ENCODE measurements at places on chromosomes 6 and 20.

- H3K27ac ChIP-seq = no peak overlapping the region
- H3K4me1 ChIP-seq = peaks cover 52% of the 10 kb centered on the region
- no peak overlapping the region for H3K4me3 ChIP-seq
- no peak for DNase-seq
Measured at GRCh38 chr20:57577679-57578475, 17.0 kb downstream of the PCK1 start.

GRCh38 chr6:40510442-40510841 lies 76.7 kb downstream of the LRFN2 start:
- no peak for DNase-seq
- H3K4me1 ChIP-seq = peaks cover 6% of the 10 kb centered on the region
- no peak overlapping the region for H3K27ac ChIP-seq
- H3K27me3 ChIP-seq = peaks cover 16% of the 10 kb centered on the region
- no peaks in the 10 kb centered on the region for H3K36me3 ChIP-seq

- peaks cover 44% of the 10 kb centered on the region for H3K4me1 ChIP-seq
- H3K27ac ChIP-seq = peak overlapping the region; percentile 91
- peak overlapping the region; percentile 73 for H3K4me3 ChIP-seq
- DNase-seq = no peak
- peaks cover 69% of the 10 kb centered on the region for H3K27me3 ChIP-seq
- H3K36me3 ChIP-seq = peaks cover 15% of the 10 kb centered on the region
Measured at GRCh38 chr6:31268836-31269235, 3.1 kb downstream of the HLA-C start.

GRCh38 chr6:81844686-81845085 lies 92.2 kb upstream of the TENT5A start:
- no peaks in the 10 kb centered on the region for H3K36me3 ChIP-seq
- peaks cover 4% of the 10 kb centered on the region for H3K27me3 ChIP-seq
- H3K4me3 ChIP-seq = no peak overlapping the region
- DNase-seq = no peak
- H3K4me1 ChIP-seq = peaks cover 5% of the 10 kb centered on the region

GRCh38 chr6:52984247-52984646 lies 10.8 kb downstream of the GSTA4 start:
- peaks cover 69% of the 10 kb centered on the region for H3K36me3 ChIP-seq
- DNase-seq = no peak
- no peaks in the 10 kb centered on the region for H3K4me1 ChIP-seq
- H3K27me3 ChIP-seq = no peaks in the 10 kb centered on the region

- DNase-seq = no peak
- peaks cover 3% of the 10 kb centered on the region for H3K27me3 ChIP-seq
- no peak overlapping the region for H3K27ac ChIP-seq
- H3K4me1 ChIP-seq = no peaks in the 10 kb centered on the region
- no peak overlapping the region for H3K4me3 ChIP-seq
- peaks cover 89% of the 10 kb centered on the region for H3K36me3 ChIP-seq
Measured at GRCh38 chr6:111267764-111268333, 180.5 kb downstream of the SLC16A10 start.

DNA sequence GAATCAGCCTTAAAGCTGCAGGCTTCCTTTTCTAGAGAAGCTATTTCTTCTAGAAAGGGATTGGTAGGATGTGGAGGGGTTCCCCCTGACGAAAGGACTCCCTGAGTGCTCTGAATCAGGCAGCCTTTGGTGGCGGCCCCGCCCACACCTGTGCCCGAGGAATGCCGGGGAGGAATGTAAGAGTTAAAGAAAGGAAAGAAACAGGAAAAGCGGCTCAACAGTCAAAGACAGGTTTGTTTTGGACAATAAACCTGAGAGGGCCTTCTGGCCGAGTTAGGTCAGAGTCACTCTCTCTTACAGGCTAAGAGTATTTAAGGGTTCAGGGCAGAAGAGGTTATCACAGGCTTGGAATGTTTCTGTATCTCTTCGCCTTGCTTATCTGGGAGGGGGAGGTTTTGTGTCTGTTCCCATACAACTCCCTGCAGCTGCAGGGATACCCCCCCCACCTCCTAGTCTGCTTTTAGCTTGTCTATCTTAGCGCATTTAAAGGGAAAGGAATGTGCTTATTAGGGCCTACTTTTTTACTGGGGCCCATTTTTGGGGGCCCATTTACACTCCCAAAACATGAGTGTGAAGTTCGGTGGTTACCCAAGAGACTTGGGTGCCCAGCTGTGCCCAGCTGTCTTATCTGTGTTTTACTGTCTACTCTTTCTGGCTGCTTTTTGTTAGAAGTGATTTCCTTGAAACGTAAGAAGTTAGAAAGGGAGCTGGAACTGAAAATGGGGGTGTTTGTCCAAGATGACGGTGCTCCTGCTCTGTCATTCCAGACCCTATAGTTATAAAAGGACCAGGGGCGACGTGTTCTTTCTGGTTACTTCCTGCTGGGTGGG lies 32.8 kb downstream of the DYNLT1 start:
- H3K27ac ChIP-seq = peak overlapping the region; percentile 69
- no peak for DNase-seq
- H3K27me3 ChIP-seq = no peaks in the 10 kb centered on the region
- no peak overlapping the region for H3K4me3 ChIP-seq
- peaks cover 61% of the 10 kb centered on the region for H3K36me3 ChIP-seq

DNA sequence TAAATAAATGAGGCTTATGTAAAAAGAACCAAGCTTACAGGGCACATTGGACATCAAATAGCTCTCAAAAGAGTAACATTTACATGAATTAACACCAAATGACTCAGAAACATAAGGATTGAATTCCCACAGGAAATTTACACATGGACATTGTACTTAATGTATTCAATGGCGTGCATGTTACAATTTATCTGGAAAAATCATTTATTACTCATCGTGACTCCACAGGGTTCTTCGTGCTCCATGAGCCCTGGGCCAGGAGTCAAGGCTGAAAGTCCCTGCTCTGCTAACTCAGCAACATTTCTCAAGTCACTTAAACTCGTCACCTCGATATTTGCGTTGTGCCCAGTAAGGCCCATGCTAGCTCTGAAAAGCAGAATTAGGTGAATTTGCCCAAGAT lies 158.5 kb downstream of the PHACTR1 start:
- no peaks in the 10 kb centered on the region for H3K4me1 ChIP-seq
- DNase-seq = no peak
- no peak overlapping the region for H3K4me3 ChIP-seq
- peaks cover 14% of the 10 kb centered on the region for H3K27me3 ChIP-seq
- H3K36me3 ChIP-seq = no peaks in the 10 kb centered on the region
- H3K27ac ChIP-seq = no peak overlapping the region

- no peak for DNase-seq
- H3K4me3 ChIP-seq = no peak overlapping the region
- no peaks in the 10 kb centered on the region for H3K36me3 ChIP-seq
- no peak overlapping the region for H3K27ac ChIP-seq
- H3K4me1 ChIP-seq = no peaks in the 10 kb centered on the region
Measured at GRCh38 chr20:1297486-1297885, 31.4 kb downstream of the SNPH start.

- no peaks in the 10 kb centered on the region for H3K27me3 ChIP-seq
- H3K4me3 ChIP-seq = no peak overlapping the region
- H3K4me1 ChIP-seq = peaks cover 13% of the 10 kb centered on the region
- peak overlapping the region; percentile 47 for H3K27ac ChIP-seq
- peaks cover 71% of the 10 kb centered on the region for H3K36me3 ChIP-seq
Measured at GRCh38 chr6:53038596-53038995, 26.6 kb upstream of the FBXO9 start.

DNA sequence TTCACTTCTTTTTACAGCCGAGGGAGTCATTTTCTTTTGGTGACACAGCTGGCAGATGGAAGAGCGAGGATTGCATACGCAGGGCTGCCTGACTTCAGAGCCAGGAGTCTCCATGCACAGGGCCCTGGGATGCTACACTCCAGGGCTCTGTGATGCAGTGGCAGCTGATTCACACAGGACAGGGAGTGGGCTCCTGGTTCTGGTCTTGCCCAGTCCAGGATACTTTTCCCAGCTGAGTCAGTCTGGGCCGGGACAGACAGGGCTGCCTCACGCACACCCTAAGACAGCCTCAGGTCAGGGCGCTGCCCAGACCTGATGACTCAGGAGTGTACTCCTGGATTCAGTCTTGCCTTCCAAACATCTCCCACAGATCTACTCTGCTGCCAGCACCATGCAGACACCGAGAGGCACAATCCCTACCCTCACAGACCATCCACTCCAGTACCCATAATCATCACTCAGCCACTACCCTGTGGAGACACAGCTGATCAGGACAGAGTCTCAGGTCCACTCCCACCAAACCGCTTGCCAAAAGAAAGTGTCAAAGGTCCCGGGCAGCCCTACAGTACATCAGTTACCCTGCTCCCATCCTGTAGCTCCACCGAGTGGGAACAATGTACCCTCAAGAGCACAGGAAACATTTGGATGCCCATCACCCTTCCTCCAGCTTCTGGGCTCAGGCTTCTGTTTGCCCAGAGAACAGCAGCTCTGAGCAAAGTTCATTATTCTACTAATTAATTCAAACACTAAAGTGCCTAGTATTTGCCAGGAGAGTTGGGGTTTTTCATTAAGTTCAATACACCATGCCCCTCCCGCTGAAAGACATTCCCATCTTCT lies 11.5 kb downstream of the SDC4 start:
- peak overlapping the region; percentile 12 for H3K4me3 ChIP-seq
- H3K27me3 ChIP-seq = peaks cover 3% of the 10 kb centered on the region
- peaks cover 64% of the 10 kb centered on the region for H3K4me1 ChIP-seq
- H3K27ac ChIP-seq = peak overlapping the region; percentile 74

DNA sequence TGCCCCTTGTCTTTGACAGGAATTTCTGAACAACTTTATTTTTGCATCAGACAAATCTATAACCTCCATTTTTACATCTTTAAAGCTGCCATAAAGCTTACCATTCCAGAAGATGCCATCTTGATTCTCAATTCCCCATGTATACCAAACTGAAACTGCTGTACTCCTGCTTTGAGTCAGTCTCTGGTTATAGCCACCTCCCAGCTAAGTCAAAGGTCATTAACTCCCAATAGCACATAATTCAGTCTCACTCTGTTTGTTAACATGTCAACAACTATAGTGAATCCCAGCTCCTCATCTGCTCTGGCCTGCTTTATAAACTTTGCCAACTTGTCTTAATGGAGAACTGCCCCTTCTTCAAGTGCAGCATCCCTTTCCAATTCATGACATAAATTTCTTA lies 343.6 kb downstream of the FRK start:
- no peak for DNase-seq
- no peak overlapping the region for H3K4me3 ChIP-seq
- no peaks in the 10 kb centered on the region for H3K27me3 ChIP-seq
- peaks cover 31% of the 10 kb centered on the region for H3K4me1 ChIP-seq
- peak overlapping the region; percentile 80 for H3K27ac ChIP-seq

DNA sequence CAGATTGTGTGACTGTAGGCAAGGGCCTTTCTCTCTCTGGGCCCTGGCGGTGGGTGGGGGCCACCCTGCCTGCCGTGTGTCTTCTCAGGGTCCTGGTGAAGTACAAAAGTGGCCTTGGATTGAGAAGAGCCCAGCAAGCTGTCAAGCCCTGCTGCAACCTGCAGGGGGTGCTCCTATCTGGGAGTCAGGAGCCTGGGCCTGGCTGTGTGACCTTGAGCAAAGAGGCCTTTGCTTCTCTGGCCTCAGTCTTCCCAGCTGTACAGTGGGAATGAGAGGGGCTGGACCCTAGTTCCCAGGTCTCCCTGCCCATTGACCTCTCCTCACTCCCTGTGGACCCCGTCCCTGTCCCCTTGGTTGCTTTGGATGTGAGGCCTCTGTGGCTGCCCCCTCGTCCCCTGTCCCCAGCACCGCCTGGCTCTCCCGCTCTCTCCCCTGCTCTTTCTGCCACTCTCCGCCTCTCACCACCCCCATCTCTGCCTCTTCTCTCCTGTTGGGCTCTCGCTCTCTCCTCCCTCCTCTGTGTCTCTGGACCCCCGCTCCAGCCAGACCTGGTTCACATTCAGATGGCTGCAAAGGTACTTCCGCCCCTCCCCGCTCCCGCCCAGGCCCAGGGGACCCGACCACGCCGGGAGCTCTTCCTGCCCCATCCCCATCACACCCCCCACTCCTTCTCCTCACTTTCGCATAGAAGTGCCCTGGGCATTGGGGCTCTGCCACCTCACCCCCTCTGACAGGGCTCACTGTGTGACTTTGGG lies 46.7 kb downstream of the SRC start:
- H3K4me3 ChIP-seq = no peak overlapping the region
- H3K36me3 ChIP-seq = no peaks in the 10 kb centered on the region
- peaks cover 43% of the 10 kb centered on the region for H3K4me1 ChIP-seq
- no peak for DNase-seq

GRCh38 chr20:42986143-42986773 lies 203.4 kb downstream of the PTPRT start:
- H3K4me1 ChIP-seq = peaks cover 6% of the 10 kb centered on the region
- peaks cover 24% of the 10 kb centered on the region for H3K27me3 ChIP-seq
- DNase-seq = no peak
- no peak overlapping the region for H3K4me3 ChIP-seq
- no peaks in the 10 kb centered on the region for H3K36me3 ChIP-seq

DNA sequence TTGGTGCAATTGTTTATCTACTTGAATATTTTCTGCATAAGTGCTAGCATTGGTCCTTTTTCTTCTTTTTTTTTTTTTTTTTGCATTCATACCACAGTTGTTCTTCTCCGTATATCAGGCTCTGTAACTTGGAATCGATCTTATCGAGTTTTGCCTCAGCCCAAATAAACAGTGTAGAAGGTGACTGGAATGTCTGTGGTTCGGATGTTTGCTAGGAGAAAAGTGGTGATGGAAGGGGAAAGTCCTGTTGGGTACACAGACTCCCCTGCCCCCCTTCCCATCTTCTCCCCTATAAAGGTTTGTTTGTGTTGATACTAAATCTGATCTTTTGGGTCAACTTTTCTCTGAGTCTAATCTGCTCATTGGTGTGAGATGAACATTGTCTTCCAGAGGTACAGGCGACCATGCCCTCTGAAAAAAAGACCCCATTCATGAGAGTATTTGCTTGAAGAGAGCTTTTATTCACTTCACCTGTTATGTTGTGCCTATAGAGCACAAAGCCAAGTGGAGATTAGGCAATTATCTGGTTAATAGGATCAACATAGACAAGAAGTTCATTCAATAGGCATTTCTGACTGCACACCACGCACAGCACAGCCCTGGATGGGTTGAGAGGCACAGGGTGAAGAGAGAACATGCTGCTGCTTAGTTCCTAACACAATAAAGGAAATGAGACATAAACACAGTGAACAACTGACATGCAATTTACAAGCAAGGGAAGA lies 620.0 kb downstream of the PKHD1 start:
- H3K27me3 ChIP-seq = peaks cover 5% of the 10 kb centered on the region
- H3K36me3 ChIP-seq = no peaks in the 10 kb centered on the region

DNA sequence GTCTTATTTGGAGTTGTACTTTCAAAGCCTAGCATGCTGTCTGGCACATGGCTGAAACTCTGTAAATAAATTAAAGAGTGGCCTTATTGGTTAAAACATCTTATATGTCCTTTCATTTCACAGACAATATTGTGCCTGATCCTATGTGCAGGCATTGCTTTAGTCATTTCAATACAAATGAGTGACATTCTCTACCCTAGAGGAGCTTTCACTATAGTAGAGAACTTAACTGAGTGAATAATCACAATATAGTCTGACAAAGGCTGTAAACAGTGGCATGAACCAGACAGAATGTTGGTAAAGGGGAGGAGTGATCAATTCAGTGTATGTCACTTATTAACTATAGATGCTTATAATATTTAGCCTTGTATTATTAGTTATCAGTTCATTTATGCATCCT lies 481.8 kb downstream of the TFAP2B start:
- DNase-seq = no peak
- no peaks in the 10 kb centered on the region for H3K27me3 ChIP-seq
- H3K4me1 ChIP-seq = no peaks in the 10 kb centered on the region
- H3K36me3 ChIP-seq = no peaks in the 10 kb centered on the region
- no peak overlapping the region for H3K27ac ChIP-seq

All from nephron progenitor cell (in vitro differentiated cells).